NCI-H226 (cell line): ENCODE measurements at places on chromosomes 16 and 17.

DNA sequence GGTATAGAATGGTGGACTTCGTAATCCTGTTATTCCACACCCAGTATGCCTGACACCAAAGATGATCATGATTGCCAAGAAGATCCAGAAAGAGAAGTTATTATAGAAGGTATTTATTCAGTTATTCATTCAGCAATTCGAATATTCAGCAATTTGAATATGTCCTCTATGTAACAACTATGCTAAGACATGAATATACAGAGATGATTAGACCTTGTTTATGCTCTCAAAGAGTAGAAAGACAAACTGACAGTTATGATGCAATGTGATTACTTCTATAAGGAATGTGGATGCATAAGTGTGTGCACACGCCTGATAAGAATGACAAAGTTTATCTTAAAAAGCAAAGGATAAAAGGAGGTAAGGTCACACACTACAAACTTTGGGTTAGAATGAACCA, 218.1 kb downstream of the CDH11 start:
- DNase-seq = no peak

GRCh38 chr16:24150282-24150681, 105.9 kb upstream of the CACNG3 start:
- DNase-seq = no peak

- DNase-seq = no peak
These were observed 47.1 kb downstream of the CMIP start for GRCh38 chr16:81491541-81492188.

DNA sequence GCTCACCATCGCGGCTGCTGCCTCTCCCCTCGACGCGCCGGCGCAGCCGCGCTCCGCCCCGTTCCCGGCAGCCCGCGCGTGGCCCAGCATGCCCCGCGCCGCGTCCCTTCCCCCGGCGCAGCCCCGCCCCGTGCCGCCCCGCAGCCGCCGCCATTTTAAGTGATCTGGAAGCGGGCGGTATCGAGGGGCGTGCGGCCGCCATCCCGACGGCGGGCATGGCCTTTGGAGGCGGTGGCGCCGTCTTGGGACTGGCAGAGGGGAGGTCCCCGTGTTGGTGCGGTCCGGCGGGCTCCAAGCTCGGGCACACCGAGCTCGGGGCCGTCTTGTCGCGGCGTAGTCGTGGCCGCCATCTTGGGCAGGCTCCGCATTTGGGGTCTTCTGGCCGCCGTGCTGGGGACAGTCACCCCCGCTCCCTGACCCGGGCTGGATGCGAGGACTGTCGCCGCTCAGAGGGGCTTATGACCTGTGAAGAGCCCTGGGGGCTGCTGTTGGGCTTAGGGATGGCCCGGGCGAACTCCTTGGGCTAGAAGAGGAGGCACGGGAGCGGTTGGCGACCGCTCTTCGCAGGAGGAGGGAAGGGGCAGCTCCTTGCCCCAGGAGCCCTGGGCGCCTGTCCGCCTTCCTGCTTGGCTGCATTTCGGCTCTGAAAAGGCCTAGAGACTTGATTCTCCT, at the start of gene ELOB:
TSS of gene ELOB (minus strand) at position 50 of the 672 bp plus-strand sequence. CDS start at position 9, 41 bp downstream.
- peak; percentile 68 for DNase-seq

DNA sequence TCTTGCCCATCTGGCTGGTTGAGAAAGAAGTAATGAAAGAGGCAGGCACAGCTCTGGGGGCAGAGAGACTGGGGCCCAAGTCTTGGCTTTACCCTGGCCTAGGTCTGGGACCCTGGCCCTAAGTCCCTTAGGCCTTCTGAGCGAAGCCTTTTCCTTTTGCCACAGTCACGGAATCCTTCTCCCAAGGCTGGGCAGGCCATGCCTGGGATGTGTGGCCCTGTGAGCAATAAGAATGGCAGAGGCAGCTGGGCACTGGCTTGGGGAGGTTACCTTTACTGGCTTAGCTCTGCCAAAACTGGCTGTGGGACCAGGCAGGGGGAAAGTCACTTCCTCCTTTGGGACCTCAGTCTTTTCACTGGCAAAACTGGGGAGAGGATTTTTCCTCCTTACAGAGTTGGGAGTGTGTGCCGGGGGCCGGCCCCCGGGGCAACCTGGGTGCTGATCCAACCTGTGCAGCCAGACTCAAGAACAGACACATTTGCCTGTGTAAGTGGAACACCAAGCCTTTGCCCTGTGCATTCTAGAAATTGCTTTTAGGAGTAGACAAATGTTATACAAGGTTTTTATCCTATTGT, 12.9 kb downstream of the FOXF1 start:
- no peak for DNase-seq

- DNase-seq = no peak
These were observed 55.9 kb downstream of the WDR45B start for GRCh38 chr17:82592289-82592766.
